Frontal cortex (tissue), 4 donors: ENCODE measurements at places on chromosomes 1 and 21. TPM values are rescaled to one million over a fixed set of nuclear protein-coding genes. Genes with fewer than 3 reads are reported as not detected.

RGSL1 gene
- 0.82 TPM for total RNA-seq

PSMB2 gene
- 19.2 TPM for total RNA-seq

KRTAP11-1 gene
- total RNA-seq: not detected

ZFP69 gene
- total RNA-seq: 19.2 TPM
